WERI-Rb-1 (cell line): ENCODE measurements at places on chromosomes 4 and X.

GRCh38 chr4:3046162-3046561, 28.2 kb downstream of the HTT-AS start:
- no peak for DNase-seq

- DNase-seq: no peak
Measured at GRCh38 chrX:86349115-86349514, 200.9 kb downstream of the DACH2 start.

- no peak for DNase-seq
Measured at GRCh38 chrX:72584163-72584562, 11.5 kb upstream of the HDAC8 start.

DNA sequence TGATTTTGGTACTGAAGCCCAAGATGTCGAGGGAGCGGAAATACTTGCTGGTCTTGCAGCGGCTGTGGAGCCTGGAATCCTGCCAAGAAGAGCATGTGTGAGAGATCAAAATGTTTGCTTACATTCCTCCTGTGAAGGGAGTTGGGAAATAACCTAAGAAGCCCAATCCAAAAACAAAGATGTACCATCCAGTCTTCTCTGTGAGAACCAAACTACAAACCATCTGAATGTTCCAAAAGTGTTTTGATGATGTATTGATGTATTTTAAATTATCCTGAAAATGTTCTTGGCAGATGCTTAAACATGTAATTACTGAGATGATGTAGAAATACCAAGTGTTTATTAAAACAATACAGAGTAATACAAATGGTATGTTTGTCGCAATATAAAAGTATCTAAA, 10.1 kb upstream of the ADH1A start:
- DNase-seq: no peak

DNA sequence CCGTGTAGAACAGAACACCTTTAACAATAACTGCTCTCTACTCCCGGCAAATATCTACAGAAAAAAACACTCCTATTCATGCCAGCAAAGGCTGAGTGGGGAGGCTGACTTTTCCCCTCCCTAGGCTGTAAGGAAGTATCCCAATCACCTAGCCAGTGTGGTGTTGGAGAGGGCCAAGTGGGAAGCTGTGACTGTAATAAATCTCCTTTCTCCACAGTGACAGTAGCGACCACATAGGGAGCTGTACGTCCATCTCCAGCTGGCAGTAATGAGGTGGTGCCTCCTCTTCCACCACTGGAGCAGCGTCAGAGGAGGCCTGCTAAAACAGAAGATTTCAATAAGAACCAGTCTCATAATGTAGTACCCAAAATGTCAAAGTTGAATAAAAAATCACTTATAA, 47.9 kb upstream of the PLAC1 start:
- DNase-seq: no peak

- no peak for DNase-seq
Measured at GRCh38 chr4:85600501-85600900, 125.6 kb downstream of the ARHGAP24 start.

DNA sequence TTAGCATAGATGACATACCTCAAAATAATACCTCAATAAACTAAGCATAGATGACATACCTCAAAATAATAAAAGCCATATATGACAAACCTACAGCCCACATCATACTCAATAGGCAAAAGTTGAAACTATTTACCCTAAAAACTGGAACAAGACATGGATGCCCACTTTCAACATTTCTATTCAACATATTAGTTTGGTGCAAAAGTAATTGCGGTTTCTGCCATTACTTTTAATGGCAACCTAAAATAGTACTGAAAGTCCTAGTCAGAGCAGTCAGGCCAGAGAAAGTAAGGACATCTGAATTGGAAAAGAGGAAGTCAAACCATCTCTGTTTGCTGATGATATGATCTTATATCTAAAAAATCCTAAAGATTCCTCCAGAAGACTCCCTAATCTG, 250.4 kb downstream of the RAB28 start:
- DNase-seq: no peak

DNA sequence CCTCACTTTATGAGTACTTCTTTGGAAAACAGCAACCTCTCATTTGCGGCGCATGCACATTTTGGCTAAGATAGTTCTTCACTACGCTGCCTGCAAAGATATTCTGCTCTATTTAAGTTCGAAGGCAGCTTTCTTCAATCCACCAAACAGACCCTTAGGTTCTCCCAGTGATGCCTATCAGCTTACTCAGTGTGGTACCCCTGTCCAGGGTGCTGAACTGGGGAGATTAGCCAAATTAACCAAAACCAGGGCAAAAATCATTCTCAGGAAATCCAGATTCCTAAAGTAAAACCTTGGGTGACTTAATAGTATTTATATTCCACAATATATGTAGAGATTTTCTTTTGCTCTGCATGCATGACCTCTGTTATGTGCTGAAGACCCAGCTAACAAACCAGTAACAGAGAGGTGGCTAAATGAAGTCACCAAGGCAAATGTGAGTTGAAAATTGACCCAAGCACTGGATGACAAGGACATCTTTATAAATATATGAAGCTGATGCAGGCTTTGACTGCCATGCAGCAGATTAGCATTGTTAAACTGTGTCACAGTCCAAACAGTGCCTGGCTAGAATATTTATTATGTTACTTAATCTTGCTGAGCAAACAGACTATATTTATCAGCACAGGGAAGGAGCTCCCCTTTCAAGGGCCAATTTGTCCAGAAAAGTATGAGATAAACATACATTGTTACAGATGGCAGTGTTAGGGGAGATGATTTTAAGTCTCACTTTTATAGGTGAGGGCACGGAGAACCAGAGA, 418.2 kb downstream of the STIM2 start:
- no peak for DNase-seq

DNA sequence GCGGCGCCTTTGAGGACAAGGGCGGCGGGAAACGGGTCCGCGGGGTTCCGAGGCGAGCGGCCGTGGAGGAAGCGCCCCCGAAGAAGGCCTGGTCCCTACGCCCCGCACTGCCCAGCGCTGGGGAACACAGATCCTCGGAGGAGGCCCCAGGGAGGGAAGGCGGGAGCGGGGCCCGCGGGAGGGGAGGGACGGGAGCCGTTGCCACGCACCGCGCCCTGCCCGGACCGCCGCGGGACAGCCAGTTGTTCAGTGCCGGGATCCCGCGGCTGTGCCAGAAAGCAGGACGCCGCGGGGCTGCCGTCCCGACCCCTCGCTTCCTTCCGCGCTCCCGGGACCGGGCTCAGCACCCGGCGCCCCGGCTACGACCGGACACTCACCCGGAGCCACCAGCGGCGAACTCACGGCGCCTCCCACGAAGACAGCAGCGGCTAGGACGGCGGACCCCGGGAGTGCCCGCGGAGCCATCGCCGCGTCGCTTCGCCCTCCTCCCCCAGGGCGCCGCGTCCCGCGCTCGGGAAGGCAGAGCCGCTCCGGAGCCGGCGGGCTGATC, 278 bp downstream of the RELL1 start:
- peak; percentile 51 for DNase-seq

GRCh38 chrX:28922106-28922505, 334.9 kb downstream of the IL1RAPL1 start:
- no peak for DNase-seq

DNA sequence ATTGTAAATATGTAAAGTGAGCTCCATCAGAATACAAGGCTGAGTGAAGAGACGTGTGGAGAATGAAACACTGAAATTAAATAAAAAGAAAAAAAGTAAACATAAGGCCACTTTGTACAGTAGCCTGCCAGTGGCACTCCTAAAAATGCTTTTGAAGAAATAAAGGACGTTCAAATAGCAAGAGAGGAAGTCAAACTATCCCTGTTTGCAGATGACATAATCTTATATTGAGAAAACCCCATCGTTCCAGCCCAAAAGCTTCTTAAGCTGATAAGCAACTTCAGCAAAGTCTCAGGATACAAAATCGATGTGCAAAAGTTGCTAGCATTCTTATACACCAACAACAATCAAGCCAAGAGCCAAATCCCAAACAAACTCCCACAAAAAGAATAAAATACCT, 24.2 kb downstream of the RASSF6 start:
- DNase-seq: no peak

GRCh38 chr4:112213091-112213490, 18.5 kb upstream of the AP1AR start:
- DNase-seq: no peak

- no peak for DNase-seq
Measured at GRCh38 chr4:142480244-142480643, 365.9 kb downstream of the INPP4B start.

DNA sequence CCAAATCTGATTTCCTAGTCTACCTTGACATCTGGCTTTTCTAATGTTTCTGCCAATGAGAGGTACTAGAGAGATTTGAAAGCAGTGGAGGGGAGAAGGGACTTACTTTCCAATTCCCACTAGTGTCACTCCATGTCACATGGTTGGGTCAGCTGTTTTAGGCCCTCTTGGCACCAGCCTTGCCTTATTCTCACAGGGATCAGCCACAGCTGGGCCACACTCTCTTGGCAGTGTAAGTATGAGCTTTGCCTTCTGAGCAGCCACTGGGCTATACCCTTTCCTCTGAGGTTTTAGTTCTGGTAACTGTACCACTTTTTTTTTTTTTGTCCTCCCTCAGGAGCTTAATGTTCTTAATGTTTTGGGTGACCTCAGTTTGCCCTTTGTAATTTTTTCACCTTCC, 10.2 kb upstream of the ADH1C start:
- no peak for DNase-seq

- no peak for DNase-seq
Measured at GRCh38 chr4:40205259-40206198, 8.7 kb downstream of the RHOH start.

GRCh38 chr4:82335043-82335442, 38.7 kb downstream of the HNRNPD start:
- DNase-seq: no peak

DNA sequence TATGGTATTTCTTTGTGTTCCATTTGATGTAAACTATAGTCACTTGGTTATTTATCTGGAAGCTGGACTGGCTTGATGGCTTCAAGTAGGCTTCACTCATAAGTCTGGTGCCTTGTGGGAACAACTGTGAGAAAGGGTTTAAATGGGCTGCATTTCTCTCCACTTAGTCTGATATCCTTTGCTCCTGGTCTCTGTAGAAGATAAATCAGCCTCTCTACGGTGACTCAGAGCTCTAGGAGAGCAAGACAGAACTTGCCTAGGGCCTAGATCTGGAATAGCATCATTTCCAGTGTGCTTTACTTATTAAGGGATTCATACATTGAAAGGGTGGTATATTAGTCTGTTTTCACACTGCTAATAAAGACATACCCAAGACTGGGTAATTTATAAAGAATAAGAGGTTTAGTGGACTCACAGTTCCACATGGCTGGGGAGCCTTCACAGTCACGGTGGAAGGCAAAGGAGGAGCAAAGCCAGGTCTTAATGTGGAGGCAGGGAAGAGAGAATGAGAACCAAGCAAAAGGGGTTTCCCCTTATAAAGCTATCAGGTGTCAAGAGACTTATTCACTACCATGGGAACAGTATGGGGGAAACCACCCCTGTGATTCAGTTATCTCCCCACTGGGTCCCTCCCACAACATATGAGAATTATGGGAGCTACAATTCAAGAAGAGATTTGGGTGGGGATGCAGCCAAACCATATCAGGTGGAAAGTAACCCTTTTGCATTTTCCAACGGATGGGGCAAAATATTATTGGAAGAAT, 1746.4 kb upstream of the PCDH7 start:
- no peak for DNase-seq

GRCh38 chr4:69984030-69984443, 11.7 kb upstream of the STATH start:
- no peak for DNase-seq

DNA sequence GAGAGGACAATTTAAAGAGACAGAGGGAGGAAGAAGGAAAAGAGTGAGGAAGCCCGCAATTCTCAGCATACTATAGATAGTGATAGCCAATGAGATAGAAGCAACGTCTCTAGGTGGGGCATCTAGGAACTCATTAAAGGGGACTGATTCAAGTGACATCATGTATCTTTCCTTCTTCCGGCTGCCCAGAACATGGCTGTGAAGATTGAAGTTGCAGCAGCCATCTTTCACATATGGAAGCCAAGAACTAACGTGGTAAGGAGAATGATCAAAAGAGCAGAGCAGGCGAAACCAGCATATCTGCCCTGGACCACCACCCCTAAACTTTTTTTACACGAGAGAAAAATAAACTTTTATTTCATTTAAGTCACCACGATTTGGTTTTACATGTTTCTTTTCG, 133.8 kb downstream of the DDX53 start:
- DNase-seq: no peak

- no peak for DNase-seq
Measured at GRCh38 chr4:63105839-63106238, 1303.4 kb downstream of the TECRL start.

- DNase-seq: no peak
Measured at GRCh38 chr4:152369902-152370295, 166.0 kb downstream of the FBXW7 start.
